Hindlimb muscle (tissue), 1 donor: ENCODE measurements at places on chromosomes 6 and 20.

DNA sequence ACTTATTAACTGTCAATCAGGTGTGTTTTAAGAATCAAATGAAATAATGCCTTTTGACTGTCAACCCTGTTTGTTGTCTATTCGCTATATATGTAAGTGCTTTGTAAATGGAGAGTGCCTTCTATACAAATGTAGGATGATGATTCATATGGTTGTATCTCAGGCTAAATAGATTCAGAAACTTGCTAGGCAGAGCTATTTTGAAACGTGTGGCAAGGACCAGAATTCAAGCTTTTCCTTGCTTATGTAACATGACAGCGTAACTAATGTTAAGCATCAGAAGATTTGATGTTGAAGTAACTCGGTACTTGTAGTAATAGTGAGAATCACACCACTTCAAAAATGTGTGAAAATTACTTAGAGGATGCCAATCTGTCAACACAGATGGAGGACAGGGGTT lies 3.4 kb downstream of the OGFRL1 start:
- DNase-seq = no peak

- no peak for DNase-seq
Measured at GRCh38 chr6:41262401-41262800, 24.1 kb downstream of the TREM1 start.

DNA sequence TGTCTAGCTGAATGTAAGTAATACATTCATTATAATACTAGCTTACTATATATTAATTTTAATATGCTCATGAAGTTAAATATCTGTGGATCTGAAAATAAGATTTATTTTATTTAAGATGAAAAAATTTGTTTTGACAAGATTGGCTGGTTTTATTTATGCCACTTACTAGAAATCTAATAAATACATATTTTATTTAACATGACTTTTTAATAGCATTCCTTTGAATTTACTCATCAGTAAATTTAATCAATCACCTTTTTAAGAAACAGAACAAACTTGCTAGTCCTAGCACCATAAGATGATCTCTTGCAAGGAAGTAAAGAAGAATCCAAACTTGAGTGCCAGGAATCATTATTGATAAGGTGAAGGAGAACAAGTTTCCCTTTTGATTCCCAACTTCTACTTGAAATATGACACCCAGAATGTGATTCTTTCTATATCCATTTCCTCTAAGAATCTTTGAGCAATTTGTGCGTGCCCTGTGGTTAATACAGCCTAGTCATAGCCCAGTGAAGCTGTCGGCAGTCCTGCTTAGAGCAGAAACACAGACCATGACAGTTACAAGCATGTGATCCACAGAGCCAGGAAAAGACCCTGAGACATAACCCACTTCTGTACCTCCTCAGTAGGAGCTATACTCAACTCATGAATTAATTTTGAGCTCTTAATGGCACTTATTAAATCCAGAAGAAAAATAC lies 282.3 kb upstream of the QKI start:
- DNase-seq = no peak

DNA sequence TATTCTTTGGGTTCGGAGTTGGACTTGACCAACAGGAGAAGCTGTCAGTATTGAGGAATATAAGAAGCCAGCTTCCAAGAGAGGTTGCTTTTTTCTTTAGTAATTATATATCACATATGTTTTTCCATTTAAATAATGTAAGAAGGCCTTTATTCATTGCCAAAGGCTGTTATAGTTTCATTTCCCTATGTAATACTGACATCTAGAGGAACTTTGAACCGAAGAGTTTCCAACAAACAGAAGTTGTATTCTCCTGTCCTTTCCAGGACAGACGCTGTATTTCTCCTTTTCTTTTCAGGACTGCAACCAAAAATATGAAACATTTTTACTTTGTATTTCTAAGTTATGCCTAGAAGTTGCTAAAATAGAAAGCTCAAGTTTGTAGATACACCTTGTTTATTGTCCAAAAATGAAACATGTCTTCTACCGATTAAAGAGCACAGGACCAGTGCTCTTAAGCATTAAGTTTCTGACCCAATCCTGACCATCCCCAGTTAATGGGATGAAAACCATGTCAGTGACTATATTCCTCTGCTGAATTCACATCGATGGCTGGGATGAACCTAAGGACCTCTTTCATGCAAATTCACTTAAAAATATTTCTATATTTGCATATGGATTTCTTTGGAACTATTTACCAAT lies 55.1 kb downstream of the MYLK4 start:
- peak; percentile 56 for DNase-seq
